ENCODE measurements at places on chromosomes 2 and 18.
A peak's percentile ranks its signal among the peaks of the same experiment; 100 is the strongest.

- no peak for DNase-seq
Measured at GRCh38 chr2:69848186-69848790, 18.8 kb downstream of the GMCL1 start.

- DNase-seq: no peak
Measured at GRCh38 chr2:226215902-226216503, 583.6 kb downstream of the IRS1 start.

DNA sequence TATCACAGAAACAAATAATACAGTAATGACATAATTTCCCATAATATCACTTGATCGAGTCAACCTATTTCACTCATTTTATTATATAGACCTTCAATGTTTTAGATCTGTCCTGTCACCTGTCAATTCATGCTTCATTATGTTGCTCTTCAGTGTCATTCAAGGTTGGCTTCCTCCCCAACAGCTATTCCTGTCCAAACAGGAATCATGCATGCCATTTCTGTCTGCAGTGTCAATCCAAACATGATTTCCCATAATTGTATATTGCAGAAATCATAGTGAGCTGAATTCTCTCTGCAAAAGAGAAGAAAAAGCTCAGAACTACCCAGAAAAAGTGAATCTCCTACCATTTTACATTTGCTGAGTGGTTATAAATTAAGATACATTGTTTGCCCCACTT lies 628.6 kb downstream of the NR4A2 start:
- DNase-seq: no peak

DNA sequence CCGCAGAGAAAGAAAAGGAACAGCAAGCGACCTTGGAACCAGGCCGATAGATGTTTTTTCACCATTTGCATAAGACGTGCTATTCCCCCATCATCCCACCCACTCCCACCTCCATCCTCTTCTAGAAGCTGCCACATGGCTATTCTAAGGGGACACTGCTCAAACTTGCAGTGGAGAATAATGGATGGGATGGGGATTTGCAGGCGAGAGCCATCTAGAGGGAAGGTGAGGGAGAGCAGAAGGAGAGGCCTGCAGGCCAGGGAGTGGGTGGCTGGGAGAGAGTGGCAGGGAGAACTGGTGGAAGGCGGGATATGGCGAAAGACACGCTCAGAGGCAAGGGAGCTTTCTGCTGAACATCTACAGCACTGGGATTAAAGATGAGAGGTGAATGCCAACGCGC lies 84.9 kb downstream of the MAPK4 start:
- DNase-seq: no peak

- no peak for DNase-seq
Measured at GRCh38 chr2:154992826-154993225, 294.3 kb downstream of the KCNJ3 start.

DNA sequence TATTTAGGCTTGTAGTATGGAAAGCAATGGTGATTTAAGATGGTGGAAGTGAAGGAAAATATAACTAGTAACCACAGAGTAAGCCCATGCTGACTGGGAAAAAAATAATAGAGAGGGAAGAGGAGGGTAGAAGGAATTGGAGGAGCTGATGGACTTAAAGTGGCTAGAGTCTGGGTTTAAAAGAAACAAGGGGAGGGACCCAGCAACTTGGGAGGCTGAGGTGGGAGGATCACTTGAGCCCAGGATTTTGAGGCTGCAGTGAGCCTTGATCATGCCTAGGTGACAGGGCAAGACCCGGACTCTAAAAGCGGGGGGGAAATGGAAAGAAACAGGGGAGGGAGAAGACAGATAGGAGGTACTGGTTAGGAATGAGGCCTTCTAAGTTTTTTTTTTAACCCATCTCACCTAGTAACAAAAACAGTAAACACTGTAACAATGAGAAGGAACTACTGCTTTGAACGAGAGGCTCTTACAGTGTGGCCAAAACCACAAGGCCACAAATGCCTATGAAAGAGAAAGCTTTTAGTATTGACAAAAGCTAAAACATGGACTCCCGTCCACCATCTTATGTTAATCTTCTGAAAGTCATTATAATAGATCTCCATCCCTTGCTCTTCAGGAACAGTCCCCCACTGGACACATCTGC lies 26.6 kb downstream of the METTL8 start:
- no peak for DNase-seq

GRCh38 chr18:76428396-76429261 lies 66.4 kb downstream of the ZNF516 start:
- no peak for DNase-seq

GRCh38 chr2:187482796-187483195 lies 34.7 kb upstream of the CALCRL start:
- DNase-seq: no peak

DNA sequence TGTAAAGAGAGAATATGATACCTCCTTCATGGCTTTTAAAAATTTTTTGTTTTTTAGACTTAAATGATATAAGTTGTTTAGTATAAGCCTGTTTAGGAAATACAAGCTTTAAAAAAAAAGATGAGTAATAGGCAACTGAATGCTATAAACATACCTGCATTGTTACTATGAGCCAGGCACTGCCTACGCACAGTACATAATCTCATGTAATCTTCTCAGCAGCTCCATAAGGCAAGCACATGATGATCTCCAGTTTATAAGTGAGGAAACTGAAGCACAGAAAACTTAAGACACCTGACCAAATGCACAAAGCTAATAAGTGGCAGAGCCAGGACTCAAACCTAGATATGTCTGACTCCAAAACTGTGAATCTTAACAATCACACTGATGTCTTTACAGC lies 156.3 kb upstream of the SLC1A4 start:
- peak; percentile 37 for DNase-seq
